HS-27A (cell line): ENCODE measurements at places on chromosomes 11 and 22.

GRCh38 chr11:86116386-86116726 lies 47.5 kb upstream of the PICALM start:
- DNase-seq, result no peak

- DNase-seq, result no peak
Observed at GRCh38 chr11:20861322-20861721, 191.9 kb downstream of the NELL1 start.

DNA sequence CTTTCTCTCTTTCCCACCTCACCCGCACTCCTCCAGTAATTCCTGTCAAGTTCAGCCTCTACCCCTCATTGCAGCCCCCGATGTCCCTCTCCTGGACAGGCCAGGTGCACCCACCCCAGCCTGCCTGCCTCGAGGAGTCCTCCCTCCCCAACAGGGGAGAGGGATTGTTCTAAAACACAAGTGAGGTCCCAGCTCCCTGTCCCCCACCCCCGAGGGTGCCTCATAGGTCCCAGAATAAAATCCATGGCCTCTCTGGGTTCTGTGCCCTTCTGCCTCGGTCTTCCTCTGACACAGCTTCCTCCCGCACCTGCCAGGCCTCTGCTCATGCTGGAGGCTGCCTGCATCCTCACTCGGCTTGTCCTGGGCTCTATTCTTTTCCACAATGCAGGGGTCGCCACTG lies 720.1 kb downstream of the BRD1 start:
- no peak for DNase-seq

- DNase-seq, result no peak
Observed at GRCh38 chr11:22725079-22725478, 58.7 kb downstream of the GAS2 start.

GRCh38 chr22:23692598-23693291 lies 1.9 kb downstream of the RGL4 start:
- no peak for DNase-seq

DNA sequence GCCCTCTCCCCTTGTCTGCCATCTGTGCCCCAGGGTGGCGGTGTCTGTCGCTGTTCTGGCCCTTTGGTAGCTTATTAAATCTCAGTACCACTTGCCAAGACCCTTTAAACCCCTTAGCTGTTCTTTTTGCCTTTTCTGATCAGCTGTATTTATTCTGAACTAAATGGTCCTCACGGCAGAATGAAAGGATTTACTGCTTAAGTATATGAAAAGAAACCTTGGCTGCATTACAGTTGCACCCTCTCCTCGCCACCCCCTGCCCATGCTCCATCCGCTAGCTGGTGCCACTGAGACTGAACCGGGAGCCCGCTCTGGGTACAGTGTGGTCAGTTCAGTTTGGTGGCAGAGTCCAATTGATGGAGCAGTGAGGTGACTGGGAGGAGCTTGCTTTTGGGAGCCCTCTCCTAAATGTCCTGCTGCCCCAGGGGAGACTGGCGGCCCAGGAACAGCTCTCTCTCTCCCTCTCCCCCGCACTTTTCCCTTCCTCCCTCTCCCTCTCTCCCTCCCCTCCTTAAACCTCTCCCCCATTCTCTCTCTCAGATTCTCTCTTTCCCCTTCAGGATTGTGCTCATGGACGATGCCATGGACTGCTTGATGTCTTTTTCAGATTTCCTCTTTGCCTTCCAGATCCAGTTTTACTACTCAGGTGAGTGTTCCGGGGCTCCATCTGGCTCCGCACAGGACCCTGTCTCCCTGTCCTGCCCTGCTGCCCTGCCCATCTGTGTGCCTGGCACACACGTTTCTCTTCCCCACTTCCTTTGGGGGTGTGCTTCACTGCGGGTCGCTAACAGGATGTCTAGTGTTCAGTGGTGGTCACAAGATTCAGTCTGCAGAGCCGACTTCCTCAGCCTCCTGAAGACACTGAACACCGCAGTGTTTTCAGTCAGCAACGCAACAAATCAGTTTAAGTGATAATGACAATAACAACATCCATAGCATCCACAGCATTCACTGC lies 21.8 kb downstream of the ARFGAP2 start:
- no peak for DNase-seq

- DNase-seq, result no peak
Observed at GRCh38 chr11:41784513-41785335, 325.3 kb upstream of the LRRC4C start.

DNA sequence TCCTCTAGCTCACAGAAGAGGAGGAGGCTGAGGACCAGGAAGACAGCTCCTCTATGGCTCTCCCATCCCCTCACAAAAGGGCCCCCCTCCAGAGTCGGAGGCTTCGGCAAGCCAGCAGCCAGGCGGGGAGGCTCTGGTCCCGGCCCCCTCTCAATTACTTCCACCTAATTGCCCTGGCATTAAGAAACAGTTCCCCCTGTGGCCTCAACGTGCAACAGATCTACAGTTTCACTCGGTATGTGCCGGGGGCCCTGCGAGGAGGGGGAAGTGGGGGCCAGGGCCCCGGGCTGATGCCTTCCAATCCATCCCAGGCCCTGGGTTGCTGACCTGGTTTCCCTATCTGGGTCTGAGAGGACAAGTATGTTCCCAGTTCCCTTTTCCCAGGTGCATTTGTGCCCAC lies 7.9 kb downstream of the FOXR1 start:
- no peak for DNase-seq

DNA sequence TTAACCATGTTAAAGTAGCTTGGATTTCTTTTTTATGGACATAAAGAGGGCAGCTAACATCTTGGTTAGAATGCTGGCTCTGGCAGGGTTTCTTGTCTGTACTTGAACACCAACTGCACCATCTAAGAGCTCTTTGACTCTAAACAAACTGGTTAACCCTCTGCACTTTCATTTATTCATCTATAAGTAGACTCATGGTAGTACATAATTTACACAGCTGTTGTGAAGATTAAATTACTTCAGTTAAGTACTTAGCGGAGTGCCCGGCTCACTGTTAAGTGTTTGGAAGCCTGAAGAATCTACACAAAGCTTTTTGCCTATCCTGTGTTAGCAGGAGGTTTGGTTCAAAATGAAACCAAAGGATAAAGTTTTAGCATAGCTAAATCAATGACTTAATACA lies 846.2 kb upstream of the API5 start:
- DNase-seq, result no peak

- DNase-seq, result no peak
Observed at GRCh38 chr11:132106096-132106982, 735.9 kb downstream of the NTM start.

DNA sequence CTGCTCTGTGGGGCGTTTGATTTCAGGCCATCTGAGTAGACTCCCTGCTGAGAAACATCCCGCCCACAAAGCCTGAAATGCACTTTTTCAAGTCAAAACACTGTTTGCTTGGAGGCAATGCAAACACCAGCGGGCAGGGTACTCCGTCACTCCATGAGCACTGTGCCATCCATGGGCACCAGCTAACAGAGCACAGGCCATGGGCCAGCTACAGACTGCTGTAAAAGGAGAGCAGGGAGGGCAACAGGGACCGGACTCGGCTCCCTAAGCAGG lies 16.6 kb upstream of the EFCAB6 start:
- no peak for DNase-seq

DNA sequence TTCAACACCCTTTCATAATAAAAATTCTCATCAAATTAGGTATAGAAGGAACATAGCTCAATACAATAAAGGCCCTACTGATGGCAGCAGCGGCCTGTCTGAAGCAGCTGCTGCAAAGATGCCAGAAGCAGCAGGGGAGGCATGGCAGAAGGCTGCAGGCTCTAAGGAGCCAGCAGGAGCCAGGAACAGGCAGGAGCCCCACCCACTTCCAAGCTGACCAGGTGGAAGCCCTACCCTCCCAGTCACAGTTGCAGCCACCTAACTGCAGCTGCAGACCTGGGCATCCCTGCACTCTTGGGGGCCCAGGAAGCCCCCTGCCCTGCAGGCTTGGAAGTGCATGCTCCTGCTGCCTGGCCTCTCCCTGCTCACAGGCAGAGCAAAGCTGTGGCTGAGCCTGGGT lies 18.2 kb upstream of the OR6A2 start:
- no peak for DNase-seq

GRCh38 chr11:111531687-111532364 lies 8.7 kb upstream of the LAYN start:
- DNase-seq, result peak; percentile 47

DNA sequence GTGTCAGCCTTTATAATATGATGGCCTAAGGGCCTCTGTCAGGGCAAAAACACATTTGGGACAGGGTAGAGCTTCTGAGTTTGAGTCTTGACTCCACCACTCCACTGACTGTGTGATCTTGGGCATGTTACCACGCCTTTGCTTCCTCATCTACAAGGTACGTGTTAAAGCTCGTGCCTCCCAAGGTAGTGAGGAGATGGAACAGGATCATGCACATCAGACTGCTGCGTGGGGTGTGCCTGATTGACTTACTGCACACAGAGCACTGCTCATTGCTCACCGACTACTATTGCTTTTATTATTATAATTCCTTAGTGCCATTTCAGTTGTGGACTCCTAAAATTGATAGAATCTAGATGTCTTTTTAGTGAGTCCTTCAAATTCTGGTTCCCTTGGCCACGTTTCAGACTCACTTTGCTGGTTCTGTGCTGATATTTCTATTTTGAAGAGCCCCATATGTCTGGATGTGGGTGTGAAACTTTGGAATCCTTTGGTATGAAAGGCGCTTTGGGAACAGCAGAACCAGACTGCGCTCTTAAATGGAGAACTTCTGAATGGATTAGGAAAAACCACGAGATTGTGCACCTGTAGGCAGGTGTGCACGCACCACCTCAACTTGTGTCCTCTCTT lies 44.1 kb upstream of the RAB1B start:
- DNase-seq, result no peak

DNA sequence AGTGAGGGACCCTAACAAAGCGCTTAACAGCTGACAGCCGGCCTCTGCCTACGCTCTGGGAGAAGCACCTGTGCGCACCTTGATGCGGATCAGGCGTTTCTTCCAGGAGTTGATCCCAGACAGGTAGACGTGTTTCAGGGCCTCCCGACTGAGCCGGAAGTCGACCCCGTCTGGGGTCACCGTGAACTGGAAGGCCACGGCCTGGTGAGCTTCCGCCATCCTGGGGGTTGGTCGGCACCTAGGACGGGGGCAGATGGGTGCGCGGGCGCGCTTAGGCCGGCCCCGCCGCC lies 585 bp downstream of the CPT1B start:
- DNase-seq, result no peak

DNA sequence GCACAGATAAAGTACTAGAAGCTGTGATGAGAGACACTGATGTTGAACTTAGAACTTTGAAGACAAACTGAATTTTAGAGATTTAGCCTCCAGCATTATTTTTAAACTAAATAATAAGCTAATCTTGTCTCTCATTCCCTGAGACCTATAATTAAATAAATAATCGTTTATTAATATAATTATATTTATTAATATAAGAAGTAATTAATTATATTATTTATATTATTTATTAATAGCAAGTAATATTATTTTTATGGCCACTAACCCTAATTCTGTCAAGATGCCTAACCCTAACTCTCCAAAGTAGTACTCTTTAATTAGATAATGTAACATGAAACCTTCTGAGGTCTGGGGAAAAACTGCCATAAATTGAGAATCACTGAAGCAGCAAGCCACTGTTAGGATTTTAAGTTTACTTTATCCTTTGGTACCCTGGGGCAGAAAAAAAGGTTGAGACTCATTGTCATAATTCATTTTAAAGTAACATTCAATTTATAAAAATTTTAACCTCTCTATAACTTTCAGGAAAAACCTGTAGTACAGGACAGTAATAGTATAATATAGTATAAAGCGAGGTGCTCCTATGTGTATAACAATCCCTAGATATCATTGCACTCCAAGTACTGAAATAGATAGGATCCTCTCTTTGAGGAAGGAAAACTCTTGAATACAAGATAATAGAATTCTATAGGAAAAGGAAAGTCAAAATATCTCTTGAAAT lies 85.4 kb downstream of the TTC28 start:
- no peak for DNase-seq

DNA sequence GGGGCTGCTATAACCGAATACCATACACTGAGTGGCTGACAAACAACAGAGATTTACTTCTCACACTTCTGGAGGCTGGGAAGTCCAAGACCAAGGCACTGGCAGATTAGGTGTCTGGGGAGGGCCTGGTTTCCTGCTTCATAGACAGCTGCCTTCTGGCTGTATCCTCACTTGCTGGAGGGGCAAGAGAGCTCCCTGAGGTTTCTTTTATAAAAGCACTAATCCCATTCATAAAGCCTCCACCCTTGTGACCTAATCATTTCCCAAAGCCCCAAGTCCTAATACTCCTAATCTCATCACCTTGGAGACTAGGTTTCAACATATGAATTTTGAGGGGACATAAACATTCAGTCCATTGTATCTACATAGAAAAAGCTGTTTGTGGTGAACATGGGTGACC lies 131.8 kb downstream of the KIRREL3 start:
- no peak for DNase-seq

DNA sequence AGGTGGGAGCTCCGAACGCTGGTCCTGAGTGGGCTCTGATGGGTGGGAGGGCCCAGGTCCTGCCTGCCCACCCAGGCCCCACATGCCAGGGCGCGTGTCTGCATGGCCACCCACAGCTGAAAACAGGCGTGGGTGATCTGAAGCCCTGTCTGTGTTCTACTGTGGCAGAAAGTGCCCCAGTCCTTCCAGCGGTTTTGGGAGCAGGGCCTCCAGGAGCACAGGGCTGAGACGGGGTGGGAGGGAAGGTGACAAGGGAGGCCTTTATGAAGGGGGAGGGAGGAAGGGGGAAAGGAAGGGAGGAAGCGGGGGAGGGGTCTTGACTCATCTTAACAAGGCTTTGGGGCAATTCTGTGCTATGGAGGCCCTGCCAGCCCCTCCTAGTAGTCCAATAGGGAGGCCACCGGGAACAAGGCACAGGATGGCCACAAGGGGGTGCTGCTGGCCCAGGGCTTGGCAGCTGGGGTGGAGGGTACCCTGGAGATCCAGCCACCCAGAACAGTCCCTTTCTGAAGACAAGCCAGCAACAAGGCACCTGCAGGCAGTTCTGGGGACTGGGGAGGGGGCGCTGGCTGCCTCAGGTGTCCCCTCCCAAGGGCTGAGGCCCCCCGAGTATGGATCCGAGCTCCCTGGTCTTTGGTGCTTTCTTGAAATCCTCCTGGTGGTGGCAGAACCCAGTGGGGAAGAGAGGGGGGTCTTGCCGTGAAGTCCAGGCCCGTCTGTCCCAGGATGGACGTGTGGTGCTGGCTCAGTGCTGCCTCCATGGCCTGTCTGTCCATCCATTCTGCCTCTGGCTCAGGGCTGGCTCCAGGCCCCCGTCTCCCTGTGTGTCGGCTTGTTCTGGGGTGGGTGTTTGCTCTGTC lies 6.3 kb upstream of the FADS3 start:
- DNase-seq, result no peak

GRCh38 chr11:45616802-45617549 lies 48.4 kb downstream of the CHST1 start:
- DNase-seq, result no peak

DNA sequence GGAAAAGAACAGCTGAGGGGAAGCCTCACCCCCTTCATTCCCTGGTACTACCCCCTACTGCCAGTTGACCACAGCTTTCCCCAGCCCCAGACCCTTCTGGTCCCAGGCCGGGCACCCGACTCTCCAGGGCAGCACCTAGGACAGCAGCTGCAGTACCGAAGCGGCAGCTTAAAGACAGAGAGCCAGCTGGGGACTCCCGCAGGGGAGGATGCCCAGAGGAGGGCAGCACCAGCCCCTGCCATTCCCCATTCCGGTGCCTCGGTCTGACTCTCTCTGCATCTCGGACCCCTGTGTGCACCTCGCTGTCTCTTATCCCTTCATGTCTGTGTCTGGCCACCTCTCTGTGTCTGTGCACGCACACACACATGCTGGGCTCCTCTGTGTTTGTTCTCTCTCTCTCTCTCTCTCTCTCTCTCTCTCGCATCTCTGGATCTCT lies 9.4 kb downstream of the IGSF9B start:
- DNase-seq, result no peak

GRCh38 chr11:115476463-115477286 lies 27.5 kb downstream of the CADM1 start:
- no peak for DNase-seq
